ENCODE measurements at places on chromosomes 12 and 14. TPM values are rescaled to one million over a fixed set of nuclear protein-coding genes. Genes with fewer than 3 reads are reported as not detected.

The SLC17A8 gene
- not detected for total RNA-seq

The CACNA1C gene
- total RNA-seq: 3.1 TPM

The OR4K2 gene
- total RNA-seq: not detected

The ART4 gene
- not detected for total RNA-seq

The SMIM41 gene
- total RNA-seq: 0.37 TPM

The CDKN3 gene
- 42.2 TPM for total RNA-seq

The CLEC7A gene
- not detected for total RNA-seq

The TMEM132C gene
- total RNA-seq: not detected

The TAS2R42 gene
- total RNA-seq: not detected

The PTHLH gene
- total RNA-seq: 0.33 TPM

Data from uterine smooth muscle cell (primary cell).